ENCODE measurements at places on chromosomes 6 and 20. TPM values are rescaled to one million over a fixed set of nuclear protein-coding genes. Genes with fewer than 3 reads are reported as not detected.

Gene PRL
- total RNA-seq = not detected

Gene SMIM13
- total RNA-seq = 14.5 TPM

Gene TMEM244
- not detected for total RNA-seq

Gene SULF2
- total RNA-seq = 210 TPM

Gene HLA-DQA1
- not detected for total RNA-seq

Gene CDKN1A
- total RNA-seq = 499 TPM

Gene SMIM28
- total RNA-seq = not detected

Gene PGC
- not detected for total RNA-seq

Gene MRAP2
- 0.21 TPM for total RNA-seq

Gene VGLL2
- not detected for total RNA-seq

Gene CRIP3
- total RNA-seq = not detected

Gene PSMB8
- total RNA-seq = 48.4 TPM

Gene OR2J3
- total RNA-seq = not detected

Gene CD93
- 0.21 TPM for total RNA-seq

Gene ASIP
- not detected for total RNA-seq

Data from tracheal epithelial cell (primary cell).